ENCODE measurements at places on chromosomes 2 and 18. TPM values are rescaled to one million over a fixed set of nuclear protein-coding genes. Genes with fewer than 3 reads are reported as not detected.

DNA sequence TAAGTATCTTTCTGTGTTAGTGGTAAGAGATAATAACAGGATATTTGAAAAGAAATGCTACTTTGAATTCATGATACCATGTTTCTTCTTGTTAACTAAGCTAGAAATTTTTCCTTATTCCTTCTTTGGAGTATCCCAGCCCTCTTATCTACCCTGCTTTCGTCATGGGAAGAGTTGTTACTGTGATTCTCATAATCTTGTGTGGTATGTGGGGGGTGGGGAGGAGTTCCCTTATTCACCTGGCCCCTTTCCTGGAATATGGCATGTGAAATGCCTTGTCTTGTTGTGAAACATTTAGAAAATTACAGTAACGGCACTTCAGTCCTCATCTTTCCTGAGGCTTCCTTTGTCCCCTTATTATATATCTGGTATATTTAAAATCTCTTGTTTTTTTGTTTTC lies 129.9 kb downstream of the NCOA1 start:
- DNase-seq, result no peak
- H3K4me3 ChIP-seq, result no peak overlapping the region
- H3K27ac ChIP-seq, result no peak overlapping the region
- no peaks in the 10 kb centered on the region for H3K4me1 ChIP-seq

DNA sequence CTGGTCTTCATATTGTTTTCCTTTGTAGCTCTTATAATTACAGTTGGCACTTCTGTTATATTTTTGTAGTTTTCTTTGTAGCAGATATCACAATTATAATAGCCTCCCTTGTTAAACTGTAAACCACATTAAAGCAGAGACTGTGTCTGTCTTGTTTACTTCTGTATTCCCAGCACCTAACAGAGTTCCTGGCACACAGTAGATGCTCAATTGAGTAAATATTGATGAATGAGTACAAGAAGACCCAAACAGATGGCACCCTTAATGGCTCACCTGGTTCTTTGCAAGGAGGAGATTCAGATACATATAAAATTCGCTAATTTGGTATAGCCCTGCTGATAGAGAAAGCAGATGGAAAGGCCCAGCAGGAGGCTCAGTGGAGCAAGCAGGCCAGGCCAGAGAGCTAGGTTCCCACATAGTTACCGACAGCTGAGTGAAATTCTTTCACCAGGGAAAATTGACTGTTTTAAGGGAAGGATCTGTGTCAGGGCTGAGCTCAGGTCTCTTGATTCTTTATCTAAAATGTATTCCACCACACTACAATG lies 120.1 kb downstream of the NUP35 start:
- no peaks in the 10 kb centered on the region for H3K27me3 ChIP-seq
- no peak overlapping the region for H3K4me3 ChIP-seq
- DNase-seq, result no peak
- no peaks in the 10 kb centered on the region for H3K36me3 ChIP-seq
- no peak overlapping the region for H3K27ac ChIP-seq
- H3K4me1 ChIP-seq, result no peaks in the 10 kb centered on the region

The NT5C1B gene
- total RNA-seq, result not detected

DNA sequence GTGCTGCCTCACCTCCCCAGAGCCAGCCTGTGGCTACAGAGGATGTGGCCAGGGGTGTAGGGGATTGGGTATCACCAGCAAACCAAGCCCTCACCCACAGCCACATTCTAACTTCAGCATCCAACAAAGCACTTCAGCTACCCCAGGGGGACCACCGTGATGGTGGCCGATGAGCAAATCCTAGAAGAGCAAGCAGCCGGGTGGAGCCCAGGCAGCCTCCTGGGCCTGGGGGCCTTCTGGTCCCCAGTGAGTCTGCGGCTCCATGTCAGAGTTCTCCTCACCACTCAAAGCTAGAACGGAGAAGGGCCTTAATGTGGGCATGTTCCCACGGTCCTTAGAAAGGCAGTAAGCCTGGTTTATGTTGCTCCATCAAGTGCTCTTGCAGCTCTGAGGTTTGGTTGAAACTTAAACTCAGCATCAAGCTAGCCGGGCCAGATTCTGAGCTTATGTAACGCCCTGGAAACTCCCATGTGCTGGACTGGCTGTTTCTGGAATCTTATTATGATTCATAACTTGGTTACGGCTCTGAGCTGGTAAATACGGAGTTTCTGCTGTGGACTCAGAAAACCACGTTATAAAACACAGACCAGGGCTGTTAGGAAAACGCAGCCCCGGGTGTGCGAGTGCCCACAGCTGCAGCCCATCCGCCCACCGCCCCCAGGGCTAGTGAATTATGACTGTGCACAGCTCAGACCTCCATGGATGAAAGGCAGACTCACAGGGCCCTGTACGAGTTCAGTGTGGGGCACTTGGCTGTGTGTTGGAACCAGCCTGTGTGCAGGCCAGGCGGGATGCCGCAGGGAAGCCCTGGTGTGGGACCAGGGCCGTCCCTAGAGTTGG lies 99.8 kb downstream of the SEPTIN10 start:
- no peaks in the 10 kb centered on the region for H3K36me3 ChIP-seq
- peaks cover 6% of the 10 kb centered on the region for H3K4me1 ChIP-seq
- H3K27ac ChIP-seq, result peak overlapping the region; percentile 67

The CENPA gene
- total RNA-seq, result 0.41 TPM

- H3K4me3 ChIP-seq, result no peak overlapping the region
- H3K27ac ChIP-seq, result no peak overlapping the region
- H3K4me1 ChIP-seq, result no peaks in the 10 kb centered on the region
- no peaks in the 10 kb centered on the region for H3K36me3 ChIP-seq
- no peaks in the 10 kb centered on the region for H3K27me3 ChIP-seq
- DNase-seq, result no peak
These were observed 606 bp downstream of the OTOF start for GRCh38 chr2:26477126-26477910.

The LRRC30 gene
- not detected for total RNA-seq

DNA sequence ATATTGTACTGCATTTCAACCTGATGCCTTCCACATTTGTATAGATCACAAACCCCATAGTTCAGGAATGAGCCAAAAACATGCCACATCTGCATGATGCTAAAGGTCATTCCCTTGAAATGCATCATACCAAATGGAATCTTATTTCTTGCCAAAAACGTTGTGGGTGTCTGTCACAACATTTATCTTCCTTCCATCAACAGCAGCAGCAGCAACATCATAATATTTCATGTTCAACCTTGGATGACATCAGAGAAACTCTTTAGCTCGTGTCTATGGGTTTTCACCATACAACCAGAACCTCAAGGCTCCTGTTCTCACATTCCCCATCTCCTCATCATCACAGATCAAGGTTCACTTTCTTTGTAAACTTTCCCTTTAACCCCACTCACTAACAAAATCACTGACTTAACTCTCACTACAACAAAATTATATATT lies 221.3 kb upstream of the CTAGE1 start:
- no peaks in the 10 kb centered on the region for H3K4me1 ChIP-seq
- no peak for DNase-seq
- H3K27me3 ChIP-seq, result no peaks in the 10 kb centered on the region
- no peaks in the 10 kb centered on the region for H3K36me3 ChIP-seq

The HOXD13 gene
- not detected for total RNA-seq

DNA sequence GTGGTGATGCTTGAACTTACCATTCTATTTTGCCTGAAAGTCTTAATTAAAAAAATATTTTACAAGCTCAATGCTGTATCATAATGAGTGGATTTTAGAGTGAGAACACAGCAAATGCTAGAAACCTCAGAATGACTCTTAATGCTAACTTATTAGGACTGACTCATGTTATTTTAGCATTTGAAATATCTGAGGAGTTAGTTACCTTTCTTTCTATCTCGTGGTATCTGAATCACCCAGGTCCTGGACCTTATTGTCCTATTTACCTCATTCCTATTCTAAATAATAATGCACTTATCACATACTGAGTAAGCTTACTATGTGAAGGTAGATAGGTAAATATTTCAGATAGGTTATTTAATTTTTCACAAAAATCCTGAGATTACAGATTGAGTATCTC lies 70.7 kb downstream of the SOS1 start:
- H3K27ac ChIP-seq, result no peak overlapping the region
- no peak overlapping the region for H3K4me3 ChIP-seq
- H3K36me3 ChIP-seq, result peaks cover 9% of the 10 kb centered on the region
- H3K4me1 ChIP-seq, result no peaks in the 10 kb centered on the region

DNA sequence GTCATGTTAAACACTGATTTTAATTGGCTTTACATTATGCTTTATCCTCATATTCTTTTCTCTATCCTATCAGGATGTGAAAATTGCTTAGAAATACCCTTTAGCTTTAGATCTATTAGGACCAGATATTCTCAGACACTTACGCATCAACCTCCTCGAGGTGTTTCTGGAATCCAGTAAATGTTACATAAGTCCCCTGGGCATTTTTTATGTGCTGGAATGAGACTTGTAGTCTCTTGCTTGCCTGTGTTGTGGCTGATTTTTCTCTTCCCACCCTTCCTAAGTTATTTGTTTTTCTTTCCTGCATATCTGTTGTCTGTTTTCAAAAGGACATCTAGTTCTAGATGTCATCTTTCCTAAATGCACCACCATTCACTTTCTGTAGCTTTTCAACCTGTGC lies 197.1 kb downstream of the CCDC85A start:
- no peaks in the 10 kb centered on the region for H3K36me3 ChIP-seq
- no peaks in the 10 kb centered on the region for H3K4me1 ChIP-seq
- no peaks in the 10 kb centered on the region for H3K27me3 ChIP-seq
- no peak overlapping the region for H3K4me3 ChIP-seq

GRCh38 chr2:205218056-205218455 lies 464.2 kb upstream of the NRP2 start:
- H3K4me1 ChIP-seq, result no peaks in the 10 kb centered on the region
- H3K4me3 ChIP-seq, result no peak overlapping the region
- no peaks in the 10 kb centered on the region for H3K27me3 ChIP-seq
- no peaks in the 10 kb centered on the region for H3K36me3 ChIP-seq

The TMEM247 gene
- not detected for total RNA-seq

- H3K4me3 ChIP-seq, result no peak overlapping the region
- H3K27ac ChIP-seq, result no peak overlapping the region
- no peaks in the 10 kb centered on the region for H3K4me1 ChIP-seq
- no peaks in the 10 kb centered on the region for H3K27me3 ChIP-seq
These were observed 24.7 kb downstream of the ARL4C start for GRCh38 chr2:234472155-234472554.

DNA sequence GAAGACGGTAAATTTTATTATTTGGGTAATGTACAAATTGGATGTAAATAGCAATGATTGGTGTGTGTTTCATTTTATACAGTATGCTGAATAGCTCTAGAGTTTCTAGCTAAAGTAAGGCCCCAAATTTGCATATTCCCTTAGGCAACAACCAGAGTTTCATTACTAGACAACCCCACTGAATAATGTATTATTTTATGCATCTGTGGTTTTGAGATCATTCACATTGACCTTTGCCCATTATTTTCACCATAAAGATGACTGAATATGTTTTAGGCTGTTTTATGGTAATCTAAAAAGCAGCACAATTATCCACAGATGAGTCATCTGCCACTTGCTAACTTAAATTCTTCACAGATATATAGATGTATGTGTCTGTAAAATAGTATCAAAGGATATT lies 44.5 kb upstream of the C2orf74 start:
- H3K4me3 ChIP-seq, result no peak overlapping the region
- H3K27ac ChIP-seq, result no peak overlapping the region
- H3K27me3 ChIP-seq, result no peaks in the 10 kb centered on the region
- H3K36me3 ChIP-seq, result peaks cover 4% of the 10 kb centered on the region
- H3K4me1 ChIP-seq, result no peaks in the 10 kb centered on the region

GRCh38 chr2:29223851-29224692 lies 108.9 kb downstream of the CLIP4 start:
- H3K36me3 ChIP-seq, result no peaks in the 10 kb centered on the region
- H3K4me3 ChIP-seq, result no peak overlapping the region

GRCh38 chr2:145379934-145380333 lies 860.0 kb upstream of the ZEB2 start:
- no peak overlapping the region for H3K4me3 ChIP-seq
- H3K4me1 ChIP-seq, result no peaks in the 10 kb centered on the region
- no peak for DNase-seq
- H3K27ac ChIP-seq, result no peak overlapping the region

The MLPH gene
- total RNA-seq, result 108 TPM

- H3K27me3 ChIP-seq, result no peaks in the 10 kb centered on the region
- H3K4me3 ChIP-seq, result no peak overlapping the region
- no peaks in the 10 kb centered on the region for H3K36me3 ChIP-seq
- no peak overlapping the region for H3K27ac ChIP-seq
- no peaks in the 10 kb centered on the region for H3K4me1 ChIP-seq
These were observed 2.2 kb downstream of the MYO3B start for GRCh38 chr2:170180031-170180566.

DNA sequence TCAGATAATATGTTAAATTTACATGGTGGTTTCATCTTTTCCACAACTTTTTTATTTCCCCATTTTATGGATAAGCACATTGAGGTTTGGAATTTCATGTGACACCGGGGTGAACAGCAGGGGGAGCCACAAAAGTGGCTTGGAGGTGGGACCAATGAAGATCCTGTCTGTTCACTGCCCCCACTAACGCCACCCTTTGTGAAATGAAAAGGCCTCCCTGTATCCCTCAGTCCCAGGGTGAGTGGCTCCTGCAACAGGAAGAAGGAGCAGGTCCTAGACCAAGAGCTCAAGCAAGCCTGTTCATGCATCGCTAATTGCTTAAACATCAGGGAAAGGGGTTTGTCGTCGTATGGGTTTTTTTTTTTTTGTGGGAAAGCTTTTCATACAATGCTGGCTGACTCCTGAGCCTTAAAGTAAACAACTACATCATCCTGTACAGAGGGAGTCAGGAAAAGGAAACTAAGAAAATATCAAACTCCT lies 267.8 kb upstream of the EPAS1 start:
- H3K4me1 ChIP-seq, result peaks cover 27% of the 10 kb centered on the region
- no peaks in the 10 kb centered on the region for H3K36me3 ChIP-seq
- DNase-seq, result no peak
- H3K27me3 ChIP-seq, result no peaks in the 10 kb centered on the region
- peak overlapping the region; percentile 56 for H3K27ac ChIP-seq

GRCh38 chr2:98643496-98644100 lies 35.2 kb downstream of the UNC50 start:
- no peak overlapping the region for H3K27ac ChIP-seq
- H3K27me3 ChIP-seq, result no peaks in the 10 kb centered on the region
- no peak for DNase-seq
- no peaks in the 10 kb centered on the region for H3K4me1 ChIP-seq
- H3K36me3 ChIP-seq, result peaks cover 16% of the 10 kb centered on the region

The LCT gene
- total RNA-seq, result not detected

- H3K27me3 ChIP-seq, result no peaks in the 10 kb centered on the region
- H3K4me3 ChIP-seq, result peak overlapping the region; percentile 28
- peaks cover 11% of the 10 kb centered on the region for H3K4me1 ChIP-seq
- no peak overlapping the region for H3K27ac ChIP-seq
- DNase-seq, result no peak
These were observed 263.7 kb downstream of the ATAD2B start for GRCh38 chr2:23662941-23663920.

The ZC3H6 gene
- 12.7 TPM for total RNA-seq

- no peak overlapping the region for H3K27ac ChIP-seq
- H3K4me3 ChIP-seq, result no peak overlapping the region
- H3K4me1 ChIP-seq, result no peaks in the 10 kb centered on the region
- H3K27me3 ChIP-seq, result no peaks in the 10 kb centered on the region
These were observed 76.2 kb downstream of the CHRNA1 start for GRCh38 chr2:174688079-174688478.

- DNase-seq, result no peak
- no peak overlapping the region for H3K27ac ChIP-seq
These were observed 49.9 kb downstream of the LYPD1 start for GRCh38 chr2:132620115-132620514.

- H3K36me3 ChIP-seq, result peaks cover 42% of the 10 kb centered on the region
- no peak overlapping the region for H3K27ac ChIP-seq
- H3K4me1 ChIP-seq, result no peaks in the 10 kb centered on the region
- no peaks in the 10 kb centered on the region for H3K27me3 ChIP-seq
- DNase-seq, result no peak
- no peak overlapping the region for H3K4me3 ChIP-seq
These were observed 67.6 kb downstream of the RALBP1 start for GRCh38 chr18:9542924-9543323.

Data from right atrium auricular region (tissue), 2 donors.